Effector memory CD4-positive, alpha-beta T cell (primary cell): ENCODE measurements at places on chromosomes 3 and 15.

GRCh38 chr3:112811131-112811884, 35.4 kb downstream of the CD200R1L start:
- DNase-seq, result no peak

- DNase-seq, result no peak
These were observed 5.6 kb downstream of the WDR82 start for GRCh38 chr3:52272831-52273230.

GRCh38 chr3:193346259-193346658, 32.3 kb downstream of the ATP13A5 start:
- DNase-seq, result no peak

GRCh38 chr3:45170096-45170495, 23.9 kb upstream of the CDCP1 start:
- DNase-seq, result no peak

DNA sequence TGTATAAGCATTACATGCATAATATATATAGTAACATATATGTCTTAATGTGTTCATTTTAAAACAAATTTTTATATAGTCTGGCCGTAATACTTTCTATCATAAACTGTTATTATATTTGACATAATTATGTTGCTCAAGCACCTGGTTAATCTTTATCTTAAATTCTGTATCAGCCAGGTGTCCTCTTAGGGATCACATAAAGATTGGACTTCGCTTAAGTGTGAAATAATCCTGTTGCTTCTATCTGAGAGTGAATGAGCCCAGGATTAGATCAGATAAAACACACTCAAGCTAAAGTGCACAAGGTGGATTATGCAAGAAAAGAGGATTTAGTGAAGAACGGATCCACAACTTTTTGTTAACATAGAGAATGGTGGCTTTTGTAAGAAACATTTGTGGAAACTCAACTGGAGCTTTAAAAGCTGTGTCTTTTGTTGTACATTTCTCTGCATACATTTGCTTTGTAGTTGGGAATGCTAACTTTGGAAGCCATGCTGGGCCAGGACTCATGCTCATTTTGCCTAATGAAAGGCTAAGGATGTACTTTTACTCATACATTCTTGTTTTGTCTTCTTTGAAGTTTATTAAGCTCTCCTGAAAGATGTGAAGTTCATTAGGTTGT, 437.8 kb downstream of the ZIC1 start:
- no peak for DNase-seq

- no peak for DNase-seq
These were observed 72.3 kb downstream of the LMLN start for GRCh38 chr3:198032039-198032936.

GRCh38 chr3:54458357-54458756, 336.0 kb downstream of the CACNA2D3 start:
- no peak for DNase-seq

DNA sequence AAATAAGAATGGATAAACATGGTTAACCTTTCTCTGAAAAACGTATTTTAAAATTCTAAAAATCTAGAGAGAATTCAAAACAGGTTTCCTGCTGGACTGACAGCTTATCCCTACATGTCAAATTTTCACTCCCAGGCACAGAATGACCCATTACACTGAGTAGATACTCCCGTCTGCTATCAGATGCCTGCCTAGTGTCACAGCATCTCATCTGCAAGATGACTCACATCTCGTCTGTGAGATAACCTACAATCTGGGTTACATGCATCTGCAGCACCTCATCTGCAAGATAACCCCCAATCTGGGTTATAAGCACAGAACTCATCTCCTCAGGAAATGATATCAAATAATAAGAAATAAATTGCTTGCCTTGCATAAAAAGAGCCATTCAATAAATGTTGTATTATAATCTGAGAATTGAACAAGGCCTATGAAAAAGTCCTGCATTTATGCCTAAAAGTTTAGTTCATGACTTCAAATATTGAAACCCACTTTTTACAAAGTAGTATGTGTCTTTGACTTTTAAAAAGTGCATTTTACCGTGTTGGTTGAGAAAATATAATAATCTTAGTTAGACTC, 188.3 kb upstream of the THBS1 start:
- no peak for DNase-seq

GRCh38 chr15:81288040-81288439, 35.9 kb downstream of the STARD5 start:
- DNase-seq, result no peak

- no peak for DNase-seq
These were observed 11.5 kb upstream of the CSK start for GRCh38 chr15:74770211-74770903.

DNA sequence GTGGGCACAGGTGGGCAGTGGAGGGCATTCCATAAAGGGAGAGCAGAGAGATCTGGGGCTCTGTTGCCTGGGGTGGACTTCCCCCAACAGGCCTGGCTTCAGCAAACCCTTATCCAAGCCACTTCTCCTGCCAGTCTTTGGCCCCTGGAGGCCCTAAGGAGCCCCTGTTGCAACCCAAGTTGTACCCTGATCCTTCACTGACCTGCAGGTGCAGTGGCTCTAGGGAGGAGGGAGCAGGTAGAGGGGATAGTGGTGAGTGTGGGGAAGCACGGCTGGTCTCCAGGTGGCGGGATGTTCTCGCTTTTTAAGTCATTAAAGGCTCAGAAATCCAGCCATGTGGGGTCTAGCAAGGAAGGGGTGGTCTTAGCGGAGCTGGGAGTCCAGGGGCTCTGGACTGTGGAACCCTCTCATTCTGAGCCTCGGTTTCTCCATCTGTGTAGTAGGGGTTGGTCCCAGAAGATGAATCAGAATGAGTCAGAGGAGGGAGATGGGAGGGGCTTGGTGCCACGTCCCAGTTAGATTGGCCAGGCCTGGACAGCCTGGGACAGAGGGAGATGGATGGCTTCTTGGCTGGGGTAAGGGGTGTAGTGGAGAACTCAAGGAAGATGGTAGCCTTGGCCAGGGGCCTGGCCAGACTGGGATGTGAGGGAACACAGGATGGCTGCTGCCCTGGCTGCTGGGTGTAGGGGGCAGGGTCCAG, 2.6 kb downstream of the ZBTB47 start:
- DNase-seq, result no peak

DNA sequence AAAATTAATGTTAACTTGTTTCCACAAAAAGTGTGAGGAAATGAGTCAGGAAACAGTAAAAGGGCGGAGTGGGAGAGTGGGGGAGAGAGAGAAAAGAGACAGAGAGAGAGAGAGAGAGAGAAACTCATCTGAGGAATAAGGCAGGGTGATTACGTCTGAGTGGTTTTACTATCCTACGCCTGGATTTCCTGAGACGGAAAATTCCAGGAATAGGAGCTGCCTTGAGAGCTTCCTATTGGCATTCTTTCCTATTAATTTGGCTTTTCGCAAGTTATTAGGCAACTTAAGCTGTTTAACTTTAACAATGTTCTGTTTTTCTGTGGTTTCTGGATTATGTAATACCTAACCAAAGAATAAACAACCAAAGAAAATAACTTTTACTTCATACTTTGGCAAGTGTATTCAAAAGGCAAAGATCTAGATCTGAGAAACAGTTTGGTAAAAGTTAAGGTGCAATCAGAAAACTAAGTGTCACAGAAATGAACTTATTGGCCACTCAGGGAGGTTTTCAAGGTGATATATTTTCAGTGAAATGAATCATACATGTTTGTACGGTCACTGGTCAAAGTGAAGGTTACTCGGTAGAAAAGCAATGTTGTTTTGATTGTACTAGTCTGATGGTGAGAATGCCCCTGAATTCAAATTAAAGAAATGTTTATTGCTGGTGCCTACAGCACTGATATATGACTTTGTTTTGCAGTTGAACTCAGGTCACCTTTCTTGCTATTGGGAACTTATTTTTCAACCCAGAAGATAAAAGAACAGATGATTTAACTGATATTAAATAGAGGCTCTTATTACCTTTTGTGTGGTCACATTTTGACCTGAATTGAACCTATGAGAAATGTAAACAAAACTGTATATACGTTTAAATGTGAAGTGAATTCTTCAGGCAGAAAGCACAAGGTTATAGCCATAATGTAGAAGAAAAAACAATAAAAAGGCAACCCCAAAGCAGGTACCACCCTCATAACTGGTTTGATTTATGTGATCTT, 39.9 kb upstream of the TNFSF10 start:
- DNase-seq, result no peak

GRCh38 chr3:34131091-34131490, 332.7 kb downstream of the PDCD6IP start:
- no peak for DNase-seq

DNA sequence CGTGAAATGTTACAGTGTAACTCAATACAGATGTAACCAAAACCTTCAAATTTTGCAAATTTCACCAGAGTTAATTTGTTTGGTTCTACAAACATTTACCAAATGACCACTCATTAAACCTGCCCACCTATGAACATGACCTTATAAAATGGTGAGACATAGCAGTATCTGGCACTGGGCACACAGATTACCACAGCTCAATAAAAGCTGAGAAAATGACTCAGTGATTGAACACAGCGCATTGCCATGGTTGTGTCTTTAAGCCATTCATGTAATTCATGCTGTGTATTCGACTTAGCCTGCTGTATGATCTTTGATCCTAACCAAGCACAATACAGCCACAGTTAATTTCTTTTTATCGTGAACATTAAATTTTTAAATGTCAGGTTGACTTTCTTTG, 11.3 kb downstream of the PPARG start:
- no peak for DNase-seq

GRCh38 chr15:81155375-81156218, 21.5 kb downstream of the CFAP161 start:
- DNase-seq, result no peak

GRCh38 chr3:160784853-160785252, 28.8 kb downstream of the PPM1L start:
- DNase-seq, result no peak

GRCh38 chr3:186815435-186815834, 9.2 kb upstream of the RFC4 start:
- no peak for DNase-seq

DNA sequence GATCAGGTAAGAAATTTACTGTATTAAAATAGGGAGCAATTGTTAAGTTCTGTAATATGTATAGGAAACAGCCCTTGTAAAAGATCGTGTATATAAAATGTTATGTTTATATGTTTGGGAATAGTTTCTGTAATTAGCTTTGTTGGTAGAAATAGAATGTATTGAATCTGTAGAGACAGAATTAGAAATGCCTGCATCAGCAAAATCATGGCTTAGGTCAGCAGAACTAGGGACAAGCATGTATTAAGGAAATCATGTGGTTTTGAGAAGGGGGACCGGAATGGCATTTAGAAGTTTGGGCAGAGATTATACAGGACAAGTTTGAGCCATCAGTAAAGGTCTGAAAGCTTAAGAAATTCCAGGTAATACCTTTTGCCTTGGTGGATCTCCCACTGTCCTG, 177.9 kb downstream of the ERC2 start:
- no peak for DNase-seq

DNA sequence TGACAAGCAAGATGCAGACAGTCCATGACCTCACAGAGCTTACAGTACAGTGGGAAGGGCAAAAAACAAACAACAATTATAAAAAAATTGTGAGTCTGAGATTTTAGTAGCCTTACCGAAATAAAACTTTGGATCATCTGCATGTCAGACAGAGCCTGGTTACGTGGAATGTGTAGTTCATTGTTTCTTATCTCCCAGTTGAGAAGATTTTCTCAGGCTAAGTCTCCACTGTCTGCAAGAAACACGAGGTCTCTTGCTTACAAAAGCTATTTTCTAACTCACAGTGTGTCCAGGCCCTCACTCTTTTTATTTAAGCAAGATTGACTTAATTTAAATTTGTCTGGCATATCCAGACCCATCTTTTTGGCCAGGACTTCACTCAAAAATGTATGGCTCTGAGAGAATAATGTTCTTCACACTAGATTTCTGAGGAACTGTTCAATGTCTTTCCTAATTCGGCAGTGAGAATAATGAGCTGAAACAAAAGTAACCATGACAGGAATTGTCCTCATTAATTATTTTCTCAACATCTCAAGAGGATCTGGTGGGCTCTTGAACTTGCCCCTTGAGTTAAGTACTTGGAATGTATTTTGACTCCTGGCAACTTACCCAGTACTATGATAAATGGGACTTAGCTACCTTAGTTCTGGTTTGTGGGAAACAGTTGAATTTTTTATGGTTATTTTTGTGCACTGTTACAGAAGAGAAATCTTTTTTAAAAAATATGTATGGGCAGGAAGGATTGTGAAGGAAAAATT, 265.1 kb upstream of the COL8A1 start:
- DNase-seq, result no peak

- DNase-seq, result no peak
These were observed 44.6 kb downstream of the THBS1 start for GRCh38 chr15:39625451-39625850.

- DNase-seq, result no peak
These were observed 371 bp upstream of the CLSTN2 start for GRCh38 chr3:139934613-139935015.

GRCh38 chr3:178260887-178261565, 275.2 kb upstream of the KCNMB2 start:
- no peak for DNase-seq

- DNase-seq, result no peak
These were observed 9.2 kb downstream of the RAB8B start for GRCh38 chr15:63198371-63199250.

- DNase-seq, result peak; percentile 30
These were observed 7.4 kb downstream of the RPL14 start for GRCh38 chr3:40464339-40465110.

GRCh38 chr3:51604212-51604611, 65.7 kb downstream of the RAD54L2 start:
- DNase-seq, result no peak

- no peak for DNase-seq
These were observed 210.5 kb downstream of the DTWD1 start for GRCh38 chr15:49831206-49831965.

GRCh38 chr15:65278480-65278879, 8.2 kb downstream of the PARP16 start:
- DNase-seq, result no peak

DNA sequence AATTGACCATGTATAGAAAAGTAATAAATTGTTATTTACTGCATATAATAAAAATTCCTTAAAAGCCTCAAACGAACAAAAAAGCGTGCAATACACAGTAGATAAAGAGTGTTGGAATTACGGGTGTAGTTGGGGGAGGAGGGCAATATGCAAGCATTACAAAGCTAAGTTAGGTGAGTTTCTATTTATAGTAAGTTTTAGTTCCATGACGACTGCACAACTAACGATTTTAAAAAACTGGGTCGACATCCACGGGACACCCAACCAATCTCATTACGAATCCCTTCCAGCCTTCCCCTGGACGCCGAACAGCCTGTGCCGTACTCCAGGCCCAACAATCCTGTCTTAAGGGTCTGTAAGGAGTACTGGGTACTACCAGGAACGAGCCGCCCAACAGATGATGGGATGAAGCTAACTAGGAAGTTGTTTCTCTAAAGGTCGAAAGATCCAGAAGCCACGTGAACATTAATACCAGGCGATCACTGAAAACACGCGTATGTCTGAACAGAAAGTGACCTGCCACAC, 677 bp downstream of the POLQ start:
- DNase-seq, result no peak
